ENCODE measurements at places on chromosomes 2 and 18.

DNA sequence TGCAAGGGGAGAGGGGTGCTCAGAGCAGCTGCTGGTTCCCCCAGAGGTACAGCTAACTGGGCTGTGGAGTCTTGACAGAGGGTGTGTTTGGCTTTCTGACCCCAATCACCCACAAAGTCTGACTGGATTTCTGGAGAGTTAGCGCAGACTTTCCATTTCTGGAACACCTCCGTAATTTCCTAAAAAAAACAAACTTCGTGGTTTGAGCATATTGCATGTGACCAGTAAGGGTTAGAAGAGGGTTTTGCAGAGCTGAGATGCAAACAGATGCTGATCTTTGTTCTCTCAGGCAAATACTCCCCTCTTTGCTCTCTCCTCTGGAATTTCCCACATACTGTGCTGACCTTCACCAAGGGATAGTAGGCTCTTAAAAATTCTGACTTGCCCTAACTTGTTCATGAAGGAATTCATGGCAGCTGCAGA, 44.5 kb upstream of the TMEM247 start:
- no peak for DNase-seq
- H3K4me3 ChIP-seq = no peak overlapping the region
- peak overlapping the region; percentile 36 for H3K27ac ChIP-seq
- H3K4me1 ChIP-seq = no peaks in the 10 kb centered on the region

- H3K4me3 ChIP-seq = no peak overlapping the region
- H3K27ac ChIP-seq = no peak overlapping the region
- no peaks in the 10 kb centered on the region for H3K27me3 ChIP-seq
- DNase-seq = no peak
Observed at GRCh38 chr2:59932341-59932740, 621.1 kb downstream of the BCL11A start.

- H3K27ac ChIP-seq = no peak overlapping the region
- no peaks in the 10 kb centered on the region for H3K4me1 ChIP-seq
- DNase-seq = no peak
- peak overlapping the region; percentile 54 for H3K4me3 ChIP-seq
- H3K36me3 ChIP-seq = no peaks in the 10 kb centered on the region
- H3K27me3 ChIP-seq = no peaks in the 10 kb centered on the region
Observed at GRCh38 chr18:23875966-23876895, 138.3 kb upstream of the TTC39C start.

DNA sequence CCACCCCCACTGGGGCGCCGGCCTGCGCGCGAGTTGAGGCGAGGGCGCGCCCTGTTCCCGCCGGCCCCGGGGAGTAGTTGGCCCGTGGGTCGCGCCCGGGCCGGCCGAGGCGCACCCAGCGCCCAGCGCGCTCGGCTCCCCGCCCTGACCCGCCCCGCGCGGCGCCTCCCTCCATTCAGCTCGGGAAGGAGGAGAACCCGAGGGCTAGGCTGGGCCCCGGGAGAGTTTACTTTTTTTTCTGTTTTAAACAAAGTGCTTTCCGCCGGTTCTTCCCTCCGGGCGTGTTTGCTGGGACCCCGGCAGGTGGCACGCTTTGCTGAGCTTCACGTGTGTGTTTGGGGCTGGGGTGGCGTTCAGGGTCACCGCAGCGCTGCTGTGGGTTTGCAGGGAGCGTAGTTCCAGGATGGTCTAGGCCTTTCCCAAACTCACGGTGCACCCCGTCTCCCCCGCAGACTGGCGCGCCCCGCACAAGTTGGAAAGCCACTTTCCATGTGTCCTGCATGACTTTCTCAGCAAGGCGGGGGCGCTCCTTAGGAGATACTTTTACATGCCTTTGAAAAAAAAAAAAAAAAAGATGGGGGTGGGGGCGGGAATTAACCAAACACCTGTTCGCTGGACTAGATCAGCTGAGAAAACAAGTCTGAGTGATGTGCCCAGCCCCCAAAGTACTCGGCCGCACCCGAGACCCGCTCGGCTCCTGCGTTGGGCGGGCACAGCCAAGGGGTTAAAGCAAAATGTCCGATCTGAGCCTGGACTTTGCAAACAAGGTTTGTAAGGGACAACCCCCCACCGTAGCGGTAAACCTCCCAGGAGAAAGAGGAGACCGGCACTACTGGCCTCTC, 825 bp downstream of the ITGA6 start:
- H3K4me3 ChIP-seq = peak overlapping the region; percentile 62
- no peak for DNase-seq
- peak overlapping the region; percentile 89 for H3K27ac ChIP-seq

DNA sequence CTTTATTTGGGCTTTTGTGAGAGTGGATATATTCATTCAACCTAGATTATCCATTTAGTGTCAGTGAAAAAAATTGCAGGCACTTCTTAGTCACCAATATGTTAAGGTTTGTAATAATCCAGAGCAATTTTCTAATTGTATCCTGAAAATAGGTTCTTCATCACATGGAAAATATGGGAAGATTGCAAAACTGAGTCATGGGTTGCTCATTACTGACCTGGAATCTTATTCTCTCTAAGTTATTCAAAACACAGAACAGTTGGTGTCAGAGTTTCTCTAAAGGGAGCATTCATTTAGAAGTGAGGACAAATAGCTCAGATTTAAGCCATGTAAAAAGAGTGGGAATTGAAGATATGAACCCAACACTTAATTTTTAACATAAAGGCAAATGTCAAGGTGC, 181.3 kb downstream of the IKZF2 start:
- H3K36me3 ChIP-seq = no peaks in the 10 kb centered on the region
- H3K4me1 ChIP-seq = no peaks in the 10 kb centered on the region
- H3K27ac ChIP-seq = no peak overlapping the region
- no peaks in the 10 kb centered on the region for H3K27me3 ChIP-seq
- DNase-seq = no peak
- H3K4me3 ChIP-seq = no peak overlapping the region

DNA sequence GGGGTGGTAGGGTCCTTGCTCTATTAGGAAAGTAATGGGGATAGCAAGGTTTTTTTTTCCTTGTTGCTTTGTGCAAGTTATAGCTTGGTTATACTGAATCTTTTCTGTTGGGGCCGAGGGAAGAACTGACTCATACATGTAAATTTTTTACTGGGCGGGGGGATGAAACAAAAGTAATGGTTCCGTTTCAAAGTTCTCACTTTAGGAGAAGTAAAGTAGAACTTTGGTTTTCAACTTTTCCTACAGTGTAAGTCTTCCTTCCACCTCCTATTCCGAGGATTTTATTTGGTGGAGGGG, 1.1 kb downstream of the AFTPH start:
- no peaks in the 10 kb centered on the region for H3K27me3 ChIP-seq
- H3K4me1 ChIP-seq = no peaks in the 10 kb centered on the region
- no peak for DNase-seq
- H3K36me3 ChIP-seq = no peaks in the 10 kb centered on the region
- H3K27ac ChIP-seq = peak overlapping the region; percentile 96

GRCh38 chr18:25262920-25263319, 89.0 kb downstream of the ZNF521 start:
- H3K36me3 ChIP-seq = no peaks in the 10 kb centered on the region
- H3K4me3 ChIP-seq = no peak overlapping the region
- no peaks in the 10 kb centered on the region for H3K4me1 ChIP-seq
- no peak for DNase-seq

GRCh38 chr2:88880441-88880953, 189.0 kb downstream of the RPIA start:
- peak; percentile 28 for DNase-seq
- H3K4me3 ChIP-seq = no peak overlapping the region
- no peaks in the 10 kb centered on the region for H3K4me1 ChIP-seq
- H3K27me3 ChIP-seq = peaks cover 9% of the 10 kb centered on the region
- no peaks in the 10 kb centered on the region for H3K36me3 ChIP-seq
